ENCODE measurements at places on chromosomes 1 and 21. TPM values are rescaled to one million over a fixed set of nuclear protein-coding genes. Genes with fewer than 3 reads are reported as not detected.

DNA sequence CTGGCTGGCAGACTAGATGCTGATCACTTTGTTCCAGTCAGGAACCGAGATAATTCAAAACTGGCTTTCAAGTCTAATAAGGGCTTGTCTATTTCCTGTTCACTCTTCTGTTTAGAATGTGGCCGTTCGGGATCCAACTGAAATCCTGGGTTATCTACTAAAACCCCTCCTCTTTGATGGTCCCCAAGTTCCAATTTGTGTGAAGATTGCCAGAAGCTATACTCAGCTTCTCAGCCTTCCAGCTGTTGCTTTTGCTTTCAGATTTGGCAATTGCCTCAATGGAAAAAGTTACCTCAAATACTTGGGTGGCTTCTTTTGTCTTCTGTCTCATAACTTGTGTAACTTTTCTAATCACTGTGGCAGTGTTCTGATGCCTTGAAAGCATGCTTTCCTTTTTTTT lies 43.7 kb downstream of the BTBD8 start:
- DNase-seq, result no peak

GRCh38 chr1:181595234-181595633 lies 111.9 kb downstream of the CACNA1E start:
- DNase-seq, result no peak

- no peak for DNase-seq
These were observed 38.6 kb upstream of the ETS2 start for GRCh38 chr21:38766987-38767722.

GRCh38 chr1:97145321-97145956 lies 423.9 kb downstream of the PTBP2 start:
- DNase-seq, result no peak

The CFAP126 gene
- total RNA-seq, result not detected

DNA sequence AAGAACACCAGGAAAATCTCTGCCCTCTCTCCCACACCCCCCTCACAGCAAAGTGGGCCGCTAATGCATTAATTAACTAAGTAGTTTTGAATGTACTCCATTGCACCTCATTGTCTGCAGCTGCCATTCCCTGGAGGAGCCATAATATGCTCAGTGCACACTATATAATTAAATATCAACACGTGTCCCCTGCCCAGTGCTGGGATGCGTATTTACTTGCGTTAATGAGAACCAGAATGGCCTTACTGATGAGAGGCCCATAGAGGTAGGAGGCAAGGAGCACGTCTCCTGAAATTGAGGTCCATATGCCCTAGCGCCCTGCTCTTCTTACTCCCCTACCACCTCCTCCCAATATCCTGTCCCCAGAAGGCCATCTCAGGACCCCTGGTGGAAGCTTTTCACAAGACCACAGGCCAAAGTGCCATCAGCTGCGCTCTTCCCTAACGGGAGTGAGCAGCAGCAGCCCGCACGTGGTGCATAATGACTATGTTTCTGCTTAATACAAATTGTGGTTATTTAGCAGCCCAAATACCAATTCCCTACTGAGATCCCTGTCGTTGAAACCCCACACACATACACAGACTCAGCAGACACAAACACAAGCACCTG lies 76.8 kb downstream of the PLXNA2 start:
- no peak for DNase-seq

DNA sequence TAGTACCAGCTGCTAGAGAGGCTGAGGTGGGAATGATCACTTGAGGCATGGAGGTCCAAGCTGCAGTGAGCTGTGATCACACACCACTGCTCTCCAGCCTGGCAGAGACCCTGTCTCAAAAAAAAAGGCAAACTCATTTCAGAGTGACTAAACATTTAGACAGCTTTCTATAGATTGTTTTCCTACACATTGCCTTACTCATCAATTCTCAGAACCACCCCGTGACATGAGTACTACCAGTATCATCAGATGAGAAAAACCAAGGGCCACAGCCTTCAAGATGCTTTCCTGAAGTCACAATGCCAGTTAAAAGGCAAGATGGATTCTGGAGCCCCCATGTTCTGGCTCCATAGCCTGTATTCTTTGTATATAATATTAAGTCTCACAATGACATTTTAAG lies 22.4 kb upstream of the SMPDL3B start:
- DNase-seq, result no peak

GRCh38 chr1:185694081-185694480 lies 40.1 kb upstream of the HMCN1 start:
- DNase-seq, result no peak

The GJA5 gene
- total RNA-seq, result 13.1 TPM

The CACHD1 gene
- 2.5 TPM for total RNA-seq

The SPATA21 gene
- total RNA-seq, result not detected

- DNase-seq, result no peak
These were observed 96.6 kb downstream of the SEC16B start for GRCh38 chr1:177873238-177873637.

- DNase-seq, result no peak
These were observed 1.9 kb upstream of the IL19 start for GRCh38 chr1:206768472-206769303.

GRCh38 chr1:91757763-91758460 lies 128.0 kb downstream of the TGFBR3 start:
- no peak for DNase-seq

The MIA3 gene
- 58.5 TPM for total RNA-seq

DNA sequence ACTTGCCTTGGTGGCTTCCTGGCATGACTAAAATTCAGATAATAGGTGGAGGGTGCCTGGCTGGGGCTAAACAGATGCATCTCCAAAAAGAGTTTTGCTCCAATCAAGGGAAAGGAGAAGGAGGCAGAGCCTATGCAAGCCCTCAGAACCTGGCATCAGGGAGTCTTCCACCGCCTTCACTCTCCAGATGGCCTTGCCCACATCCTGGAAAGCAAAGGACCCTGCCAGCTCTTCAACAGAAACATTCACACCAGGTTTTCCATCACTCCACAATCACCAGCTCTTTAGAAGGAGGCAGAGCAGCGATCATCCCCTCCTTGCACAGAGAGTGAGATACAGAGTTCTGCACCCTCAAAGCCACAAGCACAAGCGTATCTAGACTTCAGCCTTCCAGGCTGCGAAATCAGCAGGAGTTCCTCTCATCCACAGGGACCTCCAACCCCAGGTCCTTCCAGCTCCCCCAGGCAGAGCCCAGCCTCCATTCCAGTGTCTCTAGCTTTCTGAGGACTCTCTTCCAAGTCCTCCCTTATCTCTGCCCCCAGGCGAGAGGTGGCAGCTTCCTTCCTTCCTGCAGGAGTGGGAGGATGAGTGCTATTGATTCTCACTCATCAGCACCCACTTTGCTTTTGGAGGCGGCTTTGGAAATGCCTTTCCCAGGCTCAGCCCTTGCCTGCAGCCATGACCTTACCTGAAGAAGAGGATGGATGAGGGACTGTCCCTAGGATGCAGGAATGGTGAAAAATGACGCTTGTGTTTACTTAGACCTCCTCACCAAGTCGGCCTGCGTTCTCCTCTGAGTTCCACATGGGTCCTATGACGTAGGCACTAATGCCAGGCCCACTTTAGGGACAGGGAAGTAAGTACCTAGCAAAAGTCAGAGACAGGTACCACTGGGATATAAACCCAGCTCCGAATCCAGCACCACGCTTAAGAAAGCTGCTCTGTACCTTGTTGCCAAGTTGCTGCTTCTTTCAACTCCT lies 75.4 kb downstream of the RIPK4 start:
- DNase-seq, result no peak

GRCh38 chr1:42259059-42259738 lies 75.8 kb downstream of the FOXJ3 start:
- DNase-seq, result no peak

The KLHDC8A gene
- not detected for total RNA-seq

The PRELP gene
- total RNA-seq, result 9.7 TPM

The DNM3 gene
- total RNA-seq, result 1.7 TPM

The C1QA gene
- 22.2 TPM for total RNA-seq

- DNase-seq, result no peak
These were observed 41.8 kb upstream of the RALGPS2 start for GRCh38 chr1:178683291-178683690.

DNA sequence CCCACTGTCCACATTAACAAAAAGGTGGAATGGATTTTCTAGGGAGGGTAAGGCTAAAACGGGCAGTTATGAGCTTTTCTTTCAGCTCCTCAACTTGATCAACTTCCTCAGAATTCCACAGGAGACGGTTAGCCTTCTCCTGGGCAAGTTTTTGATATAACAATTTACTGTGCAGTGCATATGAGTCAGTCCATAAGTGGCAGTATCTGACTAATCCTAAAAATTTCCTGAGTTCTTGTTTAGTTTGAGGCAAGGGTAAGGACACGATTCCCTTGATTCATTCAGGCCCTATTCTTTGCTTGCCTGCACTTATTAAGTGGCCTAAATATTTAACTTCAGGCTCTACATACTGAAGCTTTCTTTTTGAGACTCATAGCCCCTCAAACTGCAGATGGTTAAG lies 6.2 kb upstream of the AADACL3 start:
- no peak for DNase-seq

The RHEX gene
- not detected for total RNA-seq

The MSH4 gene
- total RNA-seq, result 0.14 TPM

DNA sequence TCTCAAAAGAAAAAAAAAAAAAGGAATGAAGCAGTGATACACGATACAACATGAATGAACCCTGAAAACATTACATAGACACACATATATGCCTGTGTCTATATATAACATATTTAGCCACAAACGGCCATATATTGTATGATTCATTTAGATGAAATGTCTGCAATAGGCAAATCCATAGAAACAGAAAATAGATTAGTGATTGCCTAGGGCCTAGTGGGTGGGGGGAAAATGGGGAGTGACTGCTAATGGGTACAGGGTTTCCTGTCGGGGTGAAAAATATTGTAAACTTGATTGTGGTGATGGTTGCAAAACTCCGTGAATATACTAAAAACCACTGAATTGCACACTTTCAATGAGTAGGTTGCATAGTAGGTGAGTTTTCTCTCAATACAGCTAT lies 6.0 kb upstream of the H6PD start:
- no peak for DNase-seq

The KMO gene
- total RNA-seq, result not detected

The CELA2B gene
- not detected for total RNA-seq

The C1orf185 gene
- total RNA-seq, result not detected

The APOBEC4 gene
- total RNA-seq, result not detected

GRCh38 chr1:241172486-241172885 lies 184.5 kb downstream of the RGS7 start:
- DNase-seq, result no peak

DNA sequence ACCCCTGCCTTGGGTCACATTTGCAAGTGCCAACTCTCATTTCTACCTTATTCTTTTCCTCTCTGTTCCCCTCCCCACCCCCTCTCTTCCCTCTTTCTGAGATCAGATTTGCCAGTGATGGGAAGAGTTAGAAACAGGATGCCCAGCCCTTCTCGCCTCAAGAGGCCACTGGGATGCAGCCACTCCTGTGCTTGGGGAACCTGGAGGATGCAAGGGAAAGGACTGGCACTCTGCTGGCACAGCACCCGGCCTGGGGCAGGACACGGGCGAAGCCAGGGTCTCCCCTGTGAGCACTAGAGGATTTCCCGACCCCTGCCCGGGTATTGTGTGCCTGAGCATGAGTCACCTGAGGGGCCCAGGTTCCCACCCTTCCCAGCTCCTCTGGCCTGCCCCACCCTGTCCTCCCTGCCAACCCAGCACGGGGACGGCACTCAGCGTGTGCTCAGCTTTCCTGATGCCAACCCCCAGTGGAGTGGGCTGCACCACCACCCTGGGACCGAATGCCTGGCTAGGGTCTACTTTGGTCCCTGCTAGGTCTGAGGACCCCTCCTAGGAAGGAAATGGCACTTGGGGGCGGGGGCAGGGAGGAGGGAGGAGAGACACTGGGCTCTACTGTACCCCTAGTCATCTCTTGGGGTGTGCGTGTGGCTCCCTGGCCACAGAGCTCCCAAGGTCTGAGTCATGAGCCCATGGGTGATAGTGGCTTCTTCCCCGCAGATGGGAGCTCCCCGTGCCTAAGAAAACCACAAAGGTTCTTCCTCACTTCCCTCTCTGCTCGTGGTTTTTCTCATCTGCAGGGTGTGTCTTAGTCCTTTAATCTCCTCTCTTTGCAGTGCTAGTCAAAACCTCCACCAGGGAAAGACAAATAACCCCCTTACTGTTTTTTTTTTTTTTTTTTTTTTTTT lies 12.4 kb downstream of the LMNA start:
- DNase-seq, result no peak

The KLF17 gene
- 0.12 TPM for total RNA-seq

The TMEM79 gene
- total RNA-seq, result 1.6 TPM

- no peak for DNase-seq
These were observed 10.2 kb downstream of the KCNC4 start for GRCh38 chr1:110220324-110220723.

The ACTN2 gene
- 3,772 TPM for total RNA-seq

The FCRL4 gene
- total RNA-seq, result not detected

The GUCA2B gene
- total RNA-seq, result not detected

GRCh38 chr1:107877092-107877491 lies 87.9 kb downstream of the VAV3 start:
- DNase-seq, result no peak

DNA sequence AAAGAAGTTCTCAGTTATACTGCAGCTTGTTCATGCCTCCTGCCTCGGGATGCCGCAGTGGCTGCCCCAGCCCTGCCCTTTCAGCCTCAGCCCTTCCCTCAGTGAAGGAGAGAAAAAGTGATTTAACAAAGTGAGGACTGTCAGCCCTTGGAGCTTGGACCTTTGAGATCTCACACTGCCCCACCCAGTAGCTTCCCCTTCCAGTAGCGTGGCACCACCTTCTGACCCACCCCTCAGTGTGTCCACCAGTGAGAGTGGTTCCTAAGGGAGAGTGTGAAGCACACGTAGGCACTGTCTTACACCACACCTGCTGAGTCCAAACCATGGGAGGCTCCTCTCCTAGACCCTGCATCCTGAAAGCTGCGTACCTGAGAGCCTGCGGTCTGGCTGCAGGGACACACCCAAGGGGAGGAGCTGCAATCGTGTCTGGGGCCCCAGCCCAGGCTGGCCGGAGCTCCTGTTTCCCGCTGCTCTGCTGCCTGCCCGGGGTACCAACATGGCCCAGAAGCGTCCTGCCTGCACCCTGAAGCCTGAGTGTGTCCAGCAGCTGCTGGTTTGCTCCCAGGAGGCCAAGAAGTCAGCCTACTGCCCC lies at the start of gene CDA:
Gene CDA, plus strand, starts transcription at position 464 of the 592 bp plus-strand sequence. Its CDS starts 33 bp downstream, at position 497.
- DNase-seq, result no peak

The AQP10 gene
- 0.83 TPM for total RNA-seq

- no peak for DNase-seq
These were observed 33.3 kb downstream of the MORN1 start for GRCh38 chr1:2358072-2358471.

DNA sequence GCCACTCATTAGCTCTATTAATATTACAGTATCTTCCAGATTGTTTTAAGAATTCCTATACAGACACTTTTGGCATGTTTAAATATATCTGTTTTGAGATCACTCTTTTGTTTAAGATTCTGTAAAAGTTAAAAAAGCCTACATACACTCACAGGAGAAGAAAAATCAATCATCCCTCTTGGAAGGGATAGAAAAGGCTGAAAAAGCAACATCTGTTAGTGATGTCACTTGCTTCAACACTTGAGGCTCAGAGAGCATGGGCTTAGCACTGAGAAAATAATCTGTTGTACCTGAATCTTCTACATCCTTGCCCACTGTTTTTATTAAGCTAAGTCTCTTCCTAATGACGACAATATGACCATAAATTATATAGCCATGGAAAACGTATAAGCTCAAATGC lies 127.0 kb downstream of the ZP4 start:
- DNase-seq, result no peak

- DNase-seq, result no peak
These were observed 3.6 kb downstream of the NIBAN1 start for GRCh38 chr1:184970691-184971161.

- no peak for DNase-seq
These were observed 20.1 kb downstream of the SLAMF1 start for GRCh38 chr1:160626509-160627342.

- DNase-seq, result no peak
These were observed 452.9 kb downstream of the MATN1 start for GRCh38 chr1:30270461-30270860.

The GSTM1 gene
- 52.0 TPM for total RNA-seq

The FMO5 gene
- total RNA-seq, result 21.7 TPM

All from heart right ventricle (tissue), 16 donors.